ENCODE measurements at places on chromosomes 2 and 18.

DNA sequence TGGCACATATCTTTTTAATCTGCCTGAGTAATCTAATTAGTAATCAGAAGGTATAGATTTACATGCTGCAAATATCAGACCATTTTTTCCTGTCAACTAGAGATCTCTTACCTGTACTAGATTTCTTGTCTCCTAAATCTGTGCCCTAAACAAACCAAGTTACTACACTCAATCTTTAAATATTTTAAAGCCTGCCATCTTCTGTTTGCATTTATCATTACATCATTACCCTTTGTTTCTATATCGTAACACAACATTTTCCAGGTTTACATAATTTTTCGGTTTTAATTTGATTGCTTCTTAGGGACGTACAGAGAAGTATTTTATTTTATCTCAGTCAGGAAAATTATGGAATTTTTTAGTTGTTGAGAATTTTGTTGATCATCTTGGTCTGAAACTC is 25.7 kb downstream of the PSMA8 start:
- DNase-seq = no peak

- no peak for DNase-seq
These were observed 23.3 kb downstream of the LBH start for GRCh38 chr2:30254685-30255001.

- DNase-seq = peak; percentile 37
These were observed 10.2 kb downstream of the CYRIA start for GRCh38 chr2:16655445-16655837.

- DNase-seq = peak; percentile 35
These were observed 852.9 kb downstream of the DCDC2C start for GRCh38 chr2:4556135-4556896.

- DNase-seq = peak; percentile 60
These were observed 2.4 kb downstream of the EPAS1 start for GRCh38 chr2:46299365-46300263.

GRCh38 chr2:114580691-114581090 is 138.2 kb downstream of the DPP10 start:
- DNase-seq = no peak

GRCh38 chr18:73249030-73249429 is 381.2 kb upstream of the NETO1 start:
- no peak for DNase-seq

GRCh38 chr18:50465211-50466153 is 90.6 kb downstream of the SKA1 start:
- peak; percentile 17 for DNase-seq

DNA sequence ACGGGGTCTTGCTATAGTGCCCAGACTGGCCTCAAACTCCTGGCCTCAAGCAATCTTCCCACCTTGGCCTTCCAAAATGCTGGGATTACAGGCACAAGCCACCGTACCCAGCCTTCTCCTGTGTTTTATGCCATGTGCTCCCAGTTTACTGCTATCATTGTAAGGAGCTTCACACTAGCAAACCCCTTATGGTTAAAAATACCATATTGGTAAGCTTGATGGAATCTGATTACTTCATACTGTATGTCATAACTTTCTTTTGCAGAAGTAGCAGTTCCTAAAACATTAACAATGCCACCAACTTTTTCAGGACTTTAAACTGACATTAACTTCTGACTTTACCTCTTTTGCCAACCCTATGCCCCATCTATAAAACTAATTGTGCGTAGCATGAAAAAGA is 36.2 kb downstream of the HAT1 start:
- DNase-seq = no peak

GRCh38 chr18:75156139-75156750 is 52.7 kb downstream of the PTGR3 start:
- DNase-seq = no peak

DNA sequence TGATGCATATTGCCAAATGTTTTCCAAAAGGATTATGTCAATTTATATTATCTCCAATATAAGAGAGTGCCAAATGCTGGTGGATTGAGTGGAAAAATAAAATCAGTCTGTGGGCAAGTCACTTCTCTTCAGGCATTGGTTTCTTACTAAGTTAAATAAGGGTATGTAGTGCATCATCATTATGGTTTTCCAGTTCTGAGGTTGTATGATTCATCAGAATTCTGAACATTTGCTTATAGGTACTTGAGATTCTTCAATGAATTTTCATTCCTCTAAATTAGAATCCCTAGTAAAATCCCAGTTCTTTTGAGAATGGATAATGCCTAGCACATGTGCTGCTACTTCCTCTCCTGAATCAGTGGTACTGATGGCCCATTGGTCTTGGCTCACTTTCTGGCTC is 188.9 kb upstream of the OSR1 start:
- DNase-seq = no peak

DNA sequence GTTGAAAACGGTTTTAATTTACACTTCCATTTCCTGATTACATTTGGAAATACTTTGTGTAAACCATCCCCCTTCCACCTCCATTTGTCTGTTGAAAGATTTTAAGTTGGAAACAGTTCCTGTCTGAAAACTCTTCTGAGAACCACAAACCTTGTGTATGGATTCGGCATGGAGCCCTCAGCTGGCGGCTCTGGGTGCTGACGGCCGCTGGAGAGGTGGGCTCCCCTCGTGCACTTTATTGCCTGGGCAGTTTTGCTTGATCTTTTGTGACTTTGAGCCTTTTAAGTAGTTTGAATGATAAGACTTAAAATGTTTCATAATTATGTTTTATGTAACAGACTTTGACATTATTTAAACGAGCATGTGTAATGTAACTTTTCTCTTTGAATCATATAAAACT is 11.1 kb downstream of the KLF11 start:
- DNase-seq = no peak

GRCh38 chr2:230225486-230225885 is at the start of gene SP140:
Gene SP140, plus strand, starts transcription at chr2:230225736. Its CDS starts 109 bp downstream, at chr2:230225845.
- DNase-seq = peak; percentile 12

- DNase-seq = no peak
These were observed 121.8 kb upstream of the EPAS1 start for GRCh38 chr2:46175419-46175818.

DNA sequence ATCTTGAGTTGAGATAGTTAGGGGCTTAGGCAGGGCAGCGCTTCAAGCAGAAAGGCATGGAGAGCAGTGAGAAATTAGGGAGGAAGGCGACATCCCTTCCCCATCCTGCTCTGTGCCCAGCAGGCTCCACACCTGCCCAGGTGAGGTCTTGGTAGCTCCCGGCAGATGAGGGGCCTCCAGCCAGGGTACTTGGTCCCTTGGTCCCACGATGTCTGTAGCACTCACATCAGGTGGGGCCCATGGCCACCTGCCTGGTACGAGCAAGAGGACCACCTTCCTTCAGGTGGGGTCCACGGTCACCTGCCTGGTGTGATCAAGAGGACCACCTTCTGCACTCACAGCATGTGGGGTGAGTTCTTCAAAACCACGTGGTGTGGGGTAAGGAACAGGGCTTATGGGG is 91.2 kb downstream of the GALR1 start:
- no peak for DNase-seq

DNA sequence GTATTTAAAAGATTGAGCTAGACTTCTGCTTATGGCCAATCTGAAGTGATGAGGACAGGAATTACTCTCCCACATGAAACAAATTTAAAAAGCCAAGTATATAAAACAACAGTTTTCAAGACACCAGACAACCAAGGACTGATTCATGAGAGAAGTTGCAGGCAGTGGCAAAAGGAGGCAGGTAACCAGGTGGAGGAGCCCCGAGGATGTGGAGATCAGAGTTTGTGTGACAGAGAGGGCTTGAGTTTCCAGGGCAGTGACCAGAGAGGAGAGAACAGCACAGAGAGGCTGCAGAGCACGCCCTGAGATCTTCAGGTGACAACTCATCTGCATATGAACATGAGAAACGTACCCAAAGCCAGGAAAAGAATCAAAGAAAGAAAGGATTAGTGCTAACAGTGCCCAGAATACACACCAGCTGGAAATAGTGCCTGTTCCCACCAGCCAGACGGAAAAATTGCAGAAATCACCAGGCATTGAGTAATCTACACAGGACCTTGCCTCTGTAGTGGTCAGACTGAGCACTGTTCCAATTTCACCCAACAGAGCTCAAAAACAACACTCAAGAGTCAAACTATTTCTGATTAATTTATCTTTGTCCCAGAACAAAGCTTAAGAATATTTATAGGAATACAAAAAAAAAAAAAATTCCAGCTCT is 173.1 kb downstream of the SEPTIN10 start:
- DNase-seq = no peak

DNA sequence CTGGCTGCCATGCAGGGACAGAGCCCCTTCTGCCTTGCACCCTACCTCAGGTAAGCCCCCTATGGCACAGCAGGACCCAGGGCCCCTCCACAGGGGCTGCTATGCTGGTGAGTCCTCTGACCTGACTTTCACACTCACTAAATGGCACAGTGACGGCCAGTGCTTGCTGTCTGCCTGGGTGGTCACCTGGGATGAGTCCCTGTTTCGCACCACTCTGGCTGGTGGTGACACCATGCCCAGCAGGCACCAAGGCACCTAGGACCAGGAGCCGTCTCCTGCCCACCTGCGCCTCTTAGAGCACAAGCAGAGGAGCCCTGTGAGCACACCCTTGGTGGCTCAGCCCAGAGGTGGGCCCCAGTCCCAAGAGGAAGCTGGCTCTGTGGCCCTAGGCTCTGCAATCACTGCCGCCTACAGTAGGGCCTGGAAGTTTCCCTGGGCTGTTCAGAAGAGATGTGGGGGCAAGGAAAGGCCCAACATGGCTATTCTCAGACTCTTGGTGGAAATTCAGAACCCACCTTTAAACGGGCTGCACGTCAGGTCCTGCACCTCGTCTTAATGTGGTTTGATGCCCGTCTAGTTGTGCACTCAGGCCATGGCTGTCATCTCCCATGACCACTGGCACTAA is 96.0 kb downstream of the PLB1 start:
- DNase-seq = no peak

GRCh38 chr2:14513903-14514302 is 118.6 kb upstream of the LRATD1 start:
- no peak for DNase-seq

- no peak for DNase-seq
These were observed 337.7 kb downstream of the MEIS1 start for GRCh38 chr2:66772618-66773017.

DNA sequence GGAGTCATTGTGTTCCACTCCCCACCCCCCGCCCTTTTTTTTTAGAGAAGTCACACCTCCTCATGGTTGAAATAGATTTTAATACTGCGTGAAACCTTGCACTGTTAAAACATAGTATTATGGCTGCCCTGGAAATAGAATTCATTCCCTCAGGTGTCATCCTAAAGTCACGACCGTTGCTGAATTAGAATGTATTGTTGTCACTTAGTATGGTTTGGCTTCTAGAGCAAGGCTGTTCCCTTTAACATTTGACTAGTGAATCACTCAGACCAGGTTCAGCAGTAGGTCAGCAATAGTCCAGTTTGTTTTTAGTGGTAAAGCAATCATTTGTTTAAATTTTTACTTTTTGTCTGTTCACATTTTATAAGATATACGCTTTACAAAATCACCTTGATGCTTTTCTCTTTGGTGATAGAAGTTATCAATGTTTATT is 1.2 kb downstream of the BABAM2 start:
- no peak for DNase-seq

DNA sequence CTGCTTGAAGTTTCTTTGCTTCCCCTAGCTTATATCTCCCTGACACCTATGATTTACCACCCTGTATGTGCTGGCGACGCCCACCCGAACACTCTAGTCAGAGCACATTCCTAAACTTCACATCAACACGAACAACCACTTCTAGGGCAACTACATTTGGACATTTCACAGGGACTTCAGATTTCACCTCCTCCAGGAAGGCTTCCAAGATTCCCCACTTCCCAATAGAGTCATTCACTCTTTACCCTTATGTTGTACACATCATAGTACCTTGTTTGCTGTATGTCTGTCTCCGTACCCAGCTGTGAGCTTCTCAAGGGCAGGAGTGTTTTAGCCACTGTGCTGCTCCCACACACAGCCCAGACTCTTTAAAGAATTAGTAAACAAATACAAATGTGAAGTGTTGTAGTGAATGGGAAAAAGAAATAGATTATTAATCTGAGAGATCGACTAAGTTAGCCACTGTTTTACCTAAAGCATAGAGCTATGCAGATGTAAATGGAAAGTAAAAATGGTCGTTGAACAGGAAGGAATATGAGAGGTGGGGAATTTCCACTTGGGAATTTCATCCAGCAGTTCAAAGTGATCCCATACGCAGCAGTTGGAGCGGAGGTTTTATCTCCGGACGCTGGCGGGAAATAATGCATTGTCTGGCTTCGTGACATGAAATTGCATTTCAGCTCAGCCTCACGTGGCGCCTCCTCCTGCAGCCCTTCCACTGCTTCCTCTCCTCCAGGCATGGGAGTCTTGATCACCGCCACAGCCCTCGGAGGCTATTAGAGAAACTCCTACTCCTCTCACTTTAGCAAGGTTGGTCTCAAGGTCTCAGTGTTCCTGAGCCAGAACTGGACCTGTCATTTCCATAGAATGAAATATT is 233.4 kb upstream of the COPS8 start:
- DNase-seq = no peak

GRCh38 chr2:101145406-101145805 is 5.8 kb downstream of the TBC1D8 start:
- no peak for DNase-seq

GRCh38 chr2:163637871-163638270 is 97.9 kb downstream of the FIGN start:
- no peak for DNase-seq

DNA sequence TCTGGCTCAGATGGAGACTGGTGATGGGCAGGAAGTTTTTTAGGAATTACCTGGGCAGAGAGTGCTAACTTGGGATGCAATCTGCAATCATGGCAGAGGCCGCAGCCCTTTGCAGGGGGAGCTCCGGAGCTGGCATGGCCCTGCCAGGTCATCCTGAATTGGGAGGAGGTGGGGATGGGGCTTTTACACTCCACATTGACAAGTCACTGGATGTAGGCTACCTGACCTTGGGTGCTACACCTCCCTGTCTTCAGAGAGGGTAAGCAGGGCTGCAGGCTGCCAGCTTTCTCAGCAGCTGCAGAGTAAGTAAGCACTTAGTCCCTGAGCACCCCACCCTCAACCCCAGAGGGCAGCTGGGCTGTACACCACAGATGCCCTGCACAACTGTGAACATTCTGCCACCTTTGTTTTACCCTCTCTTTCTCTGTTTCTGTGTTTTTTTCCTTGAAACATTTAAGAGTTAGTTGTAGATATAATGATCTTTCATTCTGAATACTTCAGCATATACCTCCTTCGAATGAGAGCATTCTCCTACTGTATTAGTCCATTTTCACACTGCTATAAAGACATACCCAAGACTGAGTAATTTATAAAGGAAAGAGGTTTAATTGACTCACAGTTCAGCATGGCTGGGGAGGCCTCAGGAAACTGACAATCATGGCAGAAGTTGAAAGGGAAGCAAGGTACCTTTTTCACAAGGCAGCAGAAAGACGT is 6.8 kb upstream of the HS1BP3 start:
- no peak for DNase-seq

GRCh38 chr2:103139628-103140268 is 377.9 kb downstream of the TMEM182 start:
- DNase-seq = no peak

- no peak for DNase-seq
These were observed 39.6 kb downstream of the DOCK10 start for GRCh38 chr2:225002656-225003045.

DNA sequence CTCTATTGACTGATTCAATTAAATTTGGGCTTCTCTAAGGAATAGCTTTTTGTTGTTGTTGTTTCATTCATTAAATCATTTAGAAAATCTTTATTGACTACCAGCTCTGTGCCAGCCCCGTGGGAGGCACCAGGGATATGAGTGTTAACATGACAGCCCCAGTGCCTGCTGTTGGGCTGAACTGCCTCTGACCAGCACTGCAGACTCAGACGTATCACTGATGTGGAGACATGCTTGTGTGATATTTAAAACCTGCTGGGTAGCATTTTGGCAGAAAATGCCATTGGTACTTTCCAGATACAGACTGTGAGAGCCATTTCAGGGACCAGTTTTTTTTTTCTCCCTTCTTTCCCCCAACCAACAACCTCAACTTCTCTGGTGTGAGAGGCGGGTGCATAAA is 38.6 kb upstream of the KCNF1 start:
- no peak for DNase-seq

Measured in gastrocnemius medialis (tissue), 4 donors.